ENCODE measurements at places on chromosomes 2 and 18.

DNA sequence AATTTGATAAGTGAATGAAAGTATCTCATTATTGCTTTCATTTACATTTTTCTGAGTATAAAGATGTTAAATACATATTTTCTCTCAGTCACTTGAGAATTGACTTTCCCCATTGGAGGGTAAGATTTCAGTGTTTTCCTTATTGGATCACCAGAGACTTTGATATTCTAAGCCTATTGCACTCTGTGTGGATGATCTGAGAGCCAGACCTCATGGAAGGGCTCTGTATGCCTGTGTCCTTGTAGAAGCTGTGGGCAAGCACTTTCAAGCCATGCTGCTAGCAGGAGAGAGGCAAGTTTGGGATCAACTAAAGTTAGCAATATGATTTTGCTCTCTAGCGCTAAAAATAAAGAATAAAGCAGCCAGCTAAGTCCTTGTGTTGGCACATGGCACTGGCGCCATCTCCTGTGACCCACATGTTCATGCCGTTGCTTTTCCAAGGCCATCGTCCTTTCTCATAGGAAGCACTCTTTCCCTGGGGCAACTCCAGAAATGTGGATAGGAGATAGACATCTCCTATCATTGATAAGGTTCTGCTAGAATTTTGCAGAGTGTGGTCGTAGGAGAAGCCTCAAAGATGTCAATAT lies 72.6 kb downstream of the AOX1 start:
- ATAC-seq, result no peak

DNA sequence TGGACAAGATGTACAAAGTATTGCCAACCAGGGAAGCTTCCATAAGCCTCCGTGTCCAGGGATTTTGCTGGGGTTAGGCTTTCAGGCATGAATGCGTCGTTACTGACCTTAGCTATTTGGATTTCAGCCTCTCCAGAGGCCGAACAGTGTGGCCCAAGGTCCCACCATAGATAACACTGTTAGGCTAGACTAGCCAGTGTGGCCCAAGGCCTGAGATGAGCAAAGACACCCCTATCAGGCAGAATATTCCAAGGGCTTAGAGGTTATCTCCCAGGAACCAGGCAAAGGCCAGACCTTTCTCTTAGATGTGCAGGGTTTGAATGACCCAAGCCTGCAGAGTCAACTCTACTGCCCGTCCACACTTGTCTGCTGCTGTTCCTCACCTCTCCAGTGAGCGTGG lies 131.7 kb upstream of the NDUFV2 start:
- no peak for ATAC-seq

GRCh38 chr2:71923143-71923525 lies 224.5 kb downstream of the CYP26B1 start:
- ATAC-seq, result no peak

DNA sequence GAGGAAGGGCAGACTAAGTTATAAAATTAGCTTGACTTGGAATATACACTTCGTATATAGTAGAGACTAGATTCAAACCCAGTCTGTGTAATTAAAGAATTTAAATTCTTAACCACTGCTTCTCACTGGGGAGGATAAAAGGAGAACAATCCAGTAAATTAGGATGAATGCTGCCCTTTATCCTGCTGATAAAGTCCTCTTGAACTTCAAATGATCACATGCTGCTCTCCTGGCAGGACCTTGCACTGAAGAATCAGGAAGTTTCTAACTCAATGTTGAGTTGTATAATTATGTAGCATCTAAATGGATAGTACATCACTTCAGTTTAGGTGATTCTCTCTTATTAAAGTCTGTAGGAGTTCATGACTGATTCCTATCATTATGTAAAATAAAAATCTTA lies 1179.7 kb downstream of the DSC3 start:
- ATAC-seq, result no peak

DNA sequence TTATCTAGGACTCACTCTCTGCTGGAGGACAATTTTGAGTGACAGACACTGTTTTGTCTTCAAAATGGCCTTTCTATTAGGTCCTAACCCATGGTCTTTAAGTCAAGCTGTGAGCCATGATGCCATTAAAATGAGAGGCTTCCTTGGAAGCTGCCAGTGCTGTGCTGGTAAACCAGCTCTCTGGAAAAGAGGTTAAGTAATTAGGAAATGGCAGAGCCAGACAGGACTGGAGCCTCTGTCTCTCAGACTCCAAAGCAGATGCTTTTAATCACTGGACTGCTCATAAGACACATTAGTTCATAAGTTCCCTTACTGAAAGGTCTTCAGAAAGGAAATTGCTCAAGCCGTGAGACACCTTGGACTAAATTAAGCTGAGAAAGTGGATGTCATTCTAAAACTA lies 25.8 kb upstream of the LHCGR start:
- ATAC-seq, result no peak

DNA sequence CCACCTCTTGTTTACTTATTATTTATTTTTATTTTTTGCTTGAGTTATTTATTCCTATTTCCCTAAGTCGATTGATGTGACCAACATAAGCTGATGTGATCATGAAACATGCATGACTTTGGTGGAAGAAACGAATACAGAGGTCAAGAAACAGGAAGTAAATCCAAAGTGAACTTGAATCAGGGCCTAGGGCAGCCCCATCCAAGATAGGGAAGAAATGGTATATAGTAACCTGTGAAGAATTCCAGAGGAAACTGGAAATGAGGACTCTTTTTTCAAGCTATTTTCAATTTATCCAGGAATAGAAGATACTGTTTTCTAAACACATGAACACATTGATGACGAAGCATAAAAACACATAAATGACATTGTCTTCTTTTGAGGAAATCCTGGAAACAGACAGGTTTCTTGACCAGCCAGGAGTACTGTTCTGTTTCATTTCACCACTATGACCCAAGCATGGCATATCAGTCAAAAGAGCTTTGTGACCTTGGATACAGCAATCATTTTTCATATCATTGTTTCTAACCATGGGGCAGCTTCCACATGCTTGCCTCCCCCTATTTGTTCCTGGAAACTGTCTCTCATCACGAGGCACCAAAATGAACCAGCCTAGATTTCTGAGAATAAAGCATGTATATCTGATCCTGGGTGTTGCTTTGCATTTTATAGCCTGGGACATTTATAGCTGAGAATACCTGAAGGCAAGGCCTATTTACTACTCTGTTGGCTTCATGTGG lies 9.1 kb upstream of the LCLAT1 start:
- ATAC-seq, result no peak

- no peak for ATAC-seq
These were observed 333.2 kb upstream of the UBE2E3 start for GRCh38 chr2:180647221-180647620.

DNA sequence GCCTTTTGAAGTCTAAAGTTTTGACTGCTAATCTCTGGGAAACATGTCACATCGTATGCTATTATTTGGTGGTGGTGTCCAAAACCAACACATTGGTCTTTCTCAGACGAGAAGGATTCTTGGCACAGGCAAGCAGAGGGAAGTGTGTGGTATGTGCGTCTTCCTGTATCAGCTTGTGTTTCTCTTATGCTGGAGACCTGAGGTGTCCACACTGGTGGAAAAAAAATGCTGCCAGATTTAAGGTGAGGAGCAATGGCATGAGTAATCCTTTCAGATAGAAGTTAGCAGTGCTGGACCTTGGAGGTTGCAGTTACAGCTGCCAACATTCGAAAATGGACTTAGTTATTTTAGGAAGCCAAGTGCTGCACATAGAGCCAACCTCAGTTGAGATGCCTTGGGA lies 11.7 kb upstream of the FHL2 start:
- ATAC-seq, result peak; percentile 48
